LNCaP clone FGC (cell line): ENCODE measurements at places on chromosomes 1 and 21.

DNA sequence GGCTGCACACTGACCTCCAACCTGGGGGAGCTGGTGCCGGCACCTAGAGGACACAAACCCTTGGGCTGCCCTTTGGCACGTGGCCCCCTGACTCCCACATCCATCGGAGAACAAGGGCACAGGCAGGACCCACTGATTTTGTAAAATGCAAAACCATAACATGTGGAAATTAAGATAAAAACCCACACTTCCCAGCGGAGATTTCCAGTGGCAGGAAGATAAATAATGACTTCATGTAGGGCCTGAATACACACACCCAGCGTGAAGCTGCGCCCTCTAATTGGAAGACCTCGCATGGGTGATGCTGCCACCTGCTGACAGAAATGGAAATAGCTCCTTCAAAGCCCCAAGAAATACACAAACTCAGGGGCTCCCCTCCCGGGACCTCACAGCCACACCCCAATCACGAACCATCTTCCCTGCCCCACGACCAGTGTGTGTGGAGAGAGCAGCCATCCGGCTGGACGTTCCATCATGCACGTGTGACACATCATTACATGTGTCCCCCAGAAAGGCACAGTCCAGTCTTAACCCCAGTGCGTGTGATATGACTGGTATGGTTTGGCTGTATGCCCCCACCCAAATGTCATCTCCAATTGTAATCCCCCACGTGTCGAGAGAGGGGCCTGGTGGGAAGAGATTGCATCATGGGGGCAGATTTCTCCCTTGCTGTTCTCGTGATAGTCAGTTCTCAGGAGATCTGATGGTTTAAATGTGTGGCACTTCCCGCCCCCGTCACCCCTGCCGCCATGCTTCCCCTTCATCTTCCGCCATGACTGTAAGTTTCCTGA lies 5.7 kb upstream of the TPRG1L start:
- peak; percentile 28 for DNase-seq

GRCh38 chr1:241902391-241903065 lies 54.5 kb downstream of the EXO1 start:
- no peak for DNase-seq

- DNase-seq: no peak
Measured at GRCh38 chr1:170494369-170494768, 37.6 kb upstream of the GORAB start.

DNA sequence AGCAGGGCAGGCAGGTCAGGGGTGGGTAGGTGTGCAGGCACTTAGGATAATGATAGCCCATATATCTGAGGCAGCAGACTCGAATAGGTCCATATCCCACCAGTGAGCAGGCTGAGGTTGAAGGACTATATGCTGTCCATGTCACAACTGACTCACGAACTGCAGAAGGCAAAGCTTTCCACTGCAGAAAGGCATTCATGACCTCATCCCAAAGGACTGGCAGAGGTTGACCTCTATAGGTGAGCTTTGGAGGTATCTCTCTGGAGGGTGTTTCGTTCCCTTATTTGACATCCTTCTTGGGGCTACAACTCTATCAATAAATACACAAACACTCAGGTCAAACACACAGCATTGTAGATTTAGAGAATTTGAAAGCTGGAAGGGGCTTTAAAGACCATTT lies 42.8 kb upstream of the MARK1 start:
- DNase-seq: no peak

- DNase-seq: no peak
Measured at GRCh38 chr1:37035014-37035691, 838 bp upstream of the GRIK3 start.

DNA sequence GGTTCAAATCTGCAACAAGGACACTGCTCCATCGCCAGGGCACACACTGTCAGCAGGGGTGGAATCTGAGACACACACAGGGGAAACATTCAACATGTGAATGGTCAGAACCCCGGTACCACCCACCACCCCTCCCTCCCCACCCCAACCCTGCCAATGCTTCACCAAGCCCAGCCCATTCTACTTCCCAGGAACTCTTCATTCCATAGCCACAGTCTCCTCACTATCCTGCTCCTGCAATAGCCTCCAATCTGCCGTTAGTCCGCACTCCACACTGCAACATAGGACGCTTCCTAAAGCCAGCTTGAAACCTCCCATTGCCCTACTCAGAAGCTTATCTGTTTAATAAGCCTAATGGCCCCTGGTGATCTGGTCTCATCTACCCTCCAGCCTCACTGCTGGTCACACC lies 7.5 kb upstream of the RAB3B start:
- DNase-seq: no peak

DNA sequence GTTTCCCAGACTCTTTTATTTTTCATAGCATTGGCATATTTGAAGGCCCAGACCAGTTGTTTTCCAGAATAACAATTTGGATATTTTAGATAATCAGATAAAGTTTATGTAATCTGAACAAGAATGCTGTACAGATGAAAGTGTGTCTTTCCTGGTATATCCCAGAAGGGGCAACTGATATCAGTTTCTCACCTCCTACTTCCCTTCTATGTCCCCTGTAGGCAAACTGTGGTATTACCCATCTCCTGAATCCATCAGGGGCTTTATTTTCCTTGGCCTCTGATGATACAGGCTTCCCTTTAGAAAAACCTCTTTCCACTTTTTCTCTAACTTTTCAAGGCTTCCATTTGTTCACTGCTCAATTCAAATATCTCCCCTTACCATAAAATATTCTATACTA lies 87.5 kb upstream of the RGS1 start:
- no peak for DNase-seq

GRCh38 chr1:10170239-10170574 lies 40.2 kb upstream of the KIF1B start:
- no peak for DNase-seq

DNA sequence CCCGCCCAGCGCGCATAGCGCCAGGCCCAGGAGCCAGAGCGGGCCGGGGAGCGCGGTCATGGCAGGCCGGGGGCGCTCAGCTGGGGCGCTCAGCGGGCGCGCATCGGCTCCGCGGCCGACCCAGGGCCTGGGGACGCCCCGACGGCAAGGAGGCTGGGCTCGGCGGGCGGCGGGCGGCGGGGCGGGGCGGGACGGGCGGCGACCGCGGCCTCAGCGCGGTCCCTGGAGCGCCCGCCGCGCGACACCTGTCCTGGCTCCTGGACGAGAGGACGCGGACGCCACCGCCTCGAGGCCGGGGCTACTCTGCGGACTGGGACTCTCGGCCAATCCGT lies 273 bp downstream of the BMP8B start:
- DNase-seq: no peak

DNA sequence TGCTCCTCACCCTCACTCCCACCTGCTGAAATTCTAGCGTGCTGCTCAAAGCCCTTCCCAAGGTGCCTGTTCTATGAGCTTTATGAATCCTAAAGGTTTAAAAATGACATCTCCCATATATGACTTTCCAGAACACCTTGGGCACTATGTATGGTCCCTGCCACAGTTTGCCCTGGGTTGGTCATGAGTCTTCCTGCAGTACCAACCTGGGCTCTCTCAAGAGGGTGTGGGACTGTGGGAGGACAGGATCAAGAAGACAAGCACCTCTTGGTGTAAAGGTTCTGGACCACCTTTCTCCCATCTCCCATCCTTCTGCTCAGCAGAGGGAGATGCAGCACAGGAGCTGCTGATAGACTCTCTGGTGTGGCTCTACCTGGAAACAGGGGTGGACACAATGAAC lies 134.1 kb downstream of the FCRL5 start:
- no peak for DNase-seq

DNA sequence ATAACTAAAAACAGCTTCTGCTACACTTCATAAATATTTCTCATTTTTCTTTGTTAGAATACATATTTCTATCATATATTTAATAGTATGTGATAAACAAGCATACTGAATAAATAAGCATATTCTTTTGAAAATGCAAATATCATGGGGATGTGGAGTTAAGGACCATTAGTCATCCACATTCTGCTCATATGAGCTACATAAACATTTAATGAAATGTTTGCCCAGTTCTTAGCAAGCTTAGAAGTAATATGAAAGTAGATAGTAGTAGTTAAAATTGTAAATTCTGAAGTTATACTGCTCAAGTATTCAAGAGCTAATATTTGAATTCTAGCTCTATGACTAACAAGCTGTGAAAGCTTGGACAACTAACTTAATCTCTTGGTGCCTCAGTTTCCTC lies 10.1 kb upstream of the GORAB start:
- DNase-seq: no peak

DNA sequence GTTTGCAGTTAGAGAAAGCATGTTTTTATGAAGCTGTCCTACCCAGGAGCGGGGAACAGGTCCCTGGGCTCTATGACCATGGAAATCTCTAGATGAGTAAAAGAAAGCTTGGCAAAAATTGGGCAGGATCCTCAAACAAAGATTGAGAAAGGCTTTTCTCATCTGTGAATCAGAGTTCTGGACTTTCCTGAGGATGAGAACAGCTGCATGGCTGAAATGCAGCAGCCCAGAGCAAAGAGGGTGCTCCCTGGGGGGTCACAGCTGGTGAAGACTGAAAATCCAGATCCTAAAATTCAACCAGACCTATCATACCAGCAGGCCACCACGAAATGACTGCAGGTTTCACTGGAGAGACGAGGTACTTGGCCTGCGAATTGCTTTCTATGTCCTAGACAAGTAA lies 65.7 kb upstream of the APP start:
- DNase-seq: no peak

GRCh38 chr1:39901464-39901713 lies 328 bp downstream of the MYCL start:
- DNase-seq: no peak

- DNase-seq: no peak
Measured at GRCh38 chr1:61403679-61404596, 321.0 kb downstream of the TM2D1 start.

GRCh38 chr1:151852733-151853132 lies 779 bp downstream of the THEM5 start:
- DNase-seq: no peak

GRCh38 chr1:2074944-2075740 lies 24.9 kb downstream of the PRKCZ start:
- no peak for DNase-seq

GRCh38 chr1:46017876-46018503 lies 114.4 kb downstream of the PIK3R3 start:
- DNase-seq: no peak

DNA sequence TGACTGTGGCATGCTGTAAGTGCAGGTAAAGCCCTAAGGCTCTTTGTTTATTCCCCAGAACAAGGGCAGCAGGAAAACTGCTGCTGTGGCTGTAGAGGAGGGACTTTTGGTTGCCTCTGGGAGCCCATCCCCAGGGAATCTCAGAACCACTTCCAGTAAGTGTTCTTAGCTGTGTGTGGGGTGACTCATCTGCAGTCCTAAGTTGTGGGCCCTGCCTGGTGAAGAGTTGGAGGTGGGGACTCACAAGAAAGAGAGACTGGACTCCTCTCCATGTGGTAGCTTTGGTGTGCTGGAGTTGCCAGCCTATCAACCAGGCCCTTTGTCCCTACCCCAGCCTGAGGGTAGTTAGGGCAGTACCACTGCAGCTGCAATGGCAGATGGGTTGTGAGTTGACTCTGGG lies 24.0 kb upstream of the DENND1B start:
- DNase-seq: no peak

GRCh38 chr1:173504268-173504667 lies 27.1 kb downstream of the PRDX6 start:
- DNase-seq: no peak
